ENCODE measurements at places on chromosomes 3 and 15.

DNA sequence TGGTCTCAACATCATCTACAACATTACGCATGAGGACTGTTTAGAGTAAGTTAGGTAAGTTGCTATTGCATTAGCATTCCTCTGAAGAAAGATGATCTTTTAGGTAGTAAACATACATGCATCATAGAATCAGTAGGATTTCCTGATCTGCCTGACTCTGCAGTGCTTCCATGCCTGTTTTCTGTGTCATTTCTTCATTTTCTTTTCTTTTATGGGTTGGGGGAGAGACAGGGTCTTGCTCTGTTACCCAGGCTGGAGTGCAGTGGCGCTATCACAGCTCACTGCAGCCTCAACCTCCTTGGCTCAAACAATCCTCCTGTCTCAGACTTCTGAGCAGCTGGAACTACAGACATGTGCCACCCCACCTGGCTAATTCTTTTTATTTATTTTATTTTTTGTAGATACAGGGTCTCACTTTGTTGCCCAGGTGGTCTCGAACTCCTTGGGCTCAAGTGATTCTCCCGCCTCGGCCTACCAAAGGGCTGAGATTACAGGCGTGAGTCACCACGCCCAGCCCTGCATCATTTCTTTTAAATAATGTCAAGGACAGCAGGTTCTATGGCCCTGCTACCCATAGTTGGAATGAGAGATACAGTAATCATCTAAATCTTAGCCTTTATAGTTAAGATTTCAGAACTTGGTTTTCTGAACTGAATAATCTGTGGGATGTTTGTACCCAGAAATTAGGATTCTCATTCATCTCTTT, 184.3 kb downstream of the GHSR start:
- DNase-seq = no peak

DNA sequence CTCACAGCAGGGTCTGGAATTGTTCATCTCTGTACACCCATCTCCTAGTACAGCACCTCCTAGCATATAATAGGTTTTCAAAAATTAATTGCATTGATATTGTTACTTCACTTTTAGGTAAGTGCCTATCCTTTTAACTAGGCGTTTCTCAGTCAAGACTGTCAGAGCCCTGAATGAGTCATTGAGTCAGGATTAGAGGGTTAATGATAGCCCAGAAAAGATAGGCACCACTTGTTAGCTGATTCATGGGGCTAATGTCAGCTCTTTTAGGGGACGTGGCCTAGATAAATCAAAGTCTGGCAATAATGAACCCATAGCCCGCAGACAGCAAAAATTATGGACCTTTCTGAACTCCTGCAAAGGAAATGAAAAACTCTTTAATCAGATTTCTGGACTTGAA, 42.9 kb downstream of the TIMP4 start:
- DNase-seq = no peak

DNA sequence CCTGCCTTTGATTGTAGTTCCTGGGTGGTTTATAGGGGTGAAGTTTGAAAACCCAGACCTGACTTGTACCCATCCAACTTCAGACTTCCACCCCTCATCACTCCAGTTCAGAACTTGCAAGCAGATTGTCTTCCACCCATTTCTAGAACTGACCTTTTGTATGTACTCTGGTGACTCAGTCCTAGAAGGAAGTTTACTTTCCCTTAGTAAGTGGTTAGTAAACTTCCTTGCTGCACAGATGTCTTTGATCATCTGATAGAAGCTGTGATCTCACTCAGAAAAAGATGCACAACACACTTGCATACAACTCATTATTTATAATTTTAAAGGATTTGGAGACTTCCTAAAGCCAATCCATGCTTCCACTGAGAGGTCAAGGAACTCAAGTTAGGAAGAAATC, 368.0 kb downstream of the MFSD1 start:
- peak; percentile 87 for DNase-seq

- DNase-seq = peak; percentile 44
Measured at GRCh38 chr3:56835650-56836227, 34.0 kb upstream of the ARHGEF3 start.

DNA sequence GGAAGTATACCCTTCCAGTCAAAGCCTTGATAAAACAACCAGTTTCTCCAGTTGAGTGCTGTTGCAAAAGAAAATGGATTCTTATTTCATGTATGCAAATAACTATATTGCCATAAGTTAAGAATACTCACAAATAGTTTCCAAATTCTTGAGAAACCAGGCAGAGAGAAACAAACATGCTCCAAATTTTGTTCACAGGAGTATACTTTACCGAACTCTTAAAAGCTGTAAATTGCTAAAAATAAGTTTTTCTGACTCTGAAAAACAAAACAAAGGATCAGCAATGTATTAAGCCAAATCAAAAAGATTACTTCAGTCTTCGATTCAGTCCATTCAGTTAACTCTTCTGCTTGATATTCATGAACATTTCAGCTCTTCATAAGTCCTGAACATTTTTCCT, 646.5 kb downstream of the MCTP2 start:
- DNase-seq = no peak

- DNase-seq = no peak
Measured at GRCh38 chr3:143295201-143296080, 175.9 kb downstream of the CHST2 start.

GRCh38 chr3:194584320-194584776, 48.9 kb downstream of the TMEM44 start:
- no peak for DNase-seq

DNA sequence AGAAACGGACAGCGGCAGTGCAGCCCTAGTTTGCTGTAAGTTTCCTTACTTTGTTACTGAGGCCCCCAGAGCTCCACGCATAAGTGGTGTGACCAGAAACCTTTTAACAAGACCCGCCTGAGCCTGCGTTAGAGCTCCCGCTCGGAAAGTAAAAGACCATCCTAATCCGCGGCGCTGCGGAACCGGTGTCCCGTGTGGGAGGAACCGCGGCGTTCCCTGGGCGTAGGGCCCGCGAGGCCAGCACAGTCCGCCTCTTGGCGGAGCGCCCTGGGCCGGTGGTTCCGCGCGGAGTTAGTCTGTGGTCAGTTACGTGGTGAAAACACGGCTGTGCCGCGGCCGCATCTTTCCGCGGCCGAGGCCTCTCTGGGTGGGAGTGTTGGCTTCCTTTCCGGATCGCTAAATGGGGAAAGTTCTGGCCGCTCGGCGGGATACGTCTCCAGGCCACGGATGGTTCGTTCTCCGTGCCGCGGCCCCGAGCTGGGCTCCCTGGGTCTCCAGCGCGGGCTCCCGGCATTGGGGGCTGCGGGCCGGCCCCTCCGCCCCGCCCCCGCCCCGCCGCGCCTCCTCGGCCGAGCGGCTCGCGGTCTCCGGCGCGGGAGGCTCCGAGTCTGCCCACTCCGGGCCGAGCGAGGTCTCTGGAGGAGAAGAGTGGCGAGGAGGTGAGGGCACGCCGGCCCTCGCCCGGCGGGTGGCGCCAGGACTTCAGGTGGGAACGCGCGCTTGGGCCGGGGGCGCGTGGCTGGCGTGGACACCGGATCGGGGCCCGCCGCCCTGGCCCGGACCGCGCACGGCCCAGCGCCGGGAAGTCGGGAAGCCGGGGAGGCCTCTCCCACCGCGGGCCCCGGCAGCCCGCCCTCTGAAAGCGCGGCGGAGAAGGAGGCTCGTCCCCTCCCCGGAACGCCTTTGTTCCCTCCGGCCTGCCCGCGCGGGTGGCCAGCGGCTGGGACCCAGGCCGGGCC, 754 bp downstream of the B3GNT5 start:
- DNase-seq = peak; percentile 81

GRCh38 chr3:188229177-188229576, 75.2 kb downstream of the LPP start:
- no peak for DNase-seq

DNA sequence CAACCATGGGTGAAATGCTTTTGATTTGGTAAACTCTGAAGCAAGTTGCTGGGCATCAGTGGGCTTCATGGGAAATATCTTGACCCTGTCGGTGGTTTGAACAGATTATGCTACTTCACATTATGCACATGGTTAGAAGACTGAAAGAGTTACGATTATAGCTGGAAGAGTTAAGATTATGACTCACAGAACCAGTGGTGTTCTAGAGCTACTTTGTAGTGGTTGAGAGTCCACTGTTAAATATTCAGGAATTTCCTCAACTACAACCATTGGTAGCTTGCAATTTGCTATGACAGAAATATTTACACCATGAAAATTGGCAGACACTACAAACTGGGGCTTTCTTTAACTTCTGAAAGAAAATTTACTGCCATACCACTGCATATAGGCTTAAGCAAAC, 99.3 kb downstream of the GADL1 start:
- DNase-seq = no peak

DNA sequence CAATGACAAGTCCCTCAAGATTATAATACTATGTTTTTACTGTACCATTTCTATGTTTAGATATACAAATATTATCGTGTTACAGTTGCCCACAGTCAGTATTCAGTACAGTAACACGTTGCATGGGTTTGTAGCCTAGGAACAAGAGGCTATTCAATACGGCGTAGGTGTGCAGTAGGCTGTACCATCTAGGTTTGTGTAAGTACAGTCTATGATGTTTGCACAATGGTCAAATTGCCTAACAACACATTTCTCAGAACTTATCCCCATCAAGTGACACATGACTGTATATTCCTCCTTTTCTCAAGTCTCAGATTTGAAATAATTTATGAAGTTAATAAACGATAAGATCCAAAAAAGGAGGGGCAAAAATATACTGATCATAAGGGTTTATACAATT, 21.7 kb downstream of the ZDHHC3 start:
- no peak for DNase-seq

Data from fibroblast of lung (primary cell).